ENCODE measurements at places on chromosomes 1 and 21.

DNA sequence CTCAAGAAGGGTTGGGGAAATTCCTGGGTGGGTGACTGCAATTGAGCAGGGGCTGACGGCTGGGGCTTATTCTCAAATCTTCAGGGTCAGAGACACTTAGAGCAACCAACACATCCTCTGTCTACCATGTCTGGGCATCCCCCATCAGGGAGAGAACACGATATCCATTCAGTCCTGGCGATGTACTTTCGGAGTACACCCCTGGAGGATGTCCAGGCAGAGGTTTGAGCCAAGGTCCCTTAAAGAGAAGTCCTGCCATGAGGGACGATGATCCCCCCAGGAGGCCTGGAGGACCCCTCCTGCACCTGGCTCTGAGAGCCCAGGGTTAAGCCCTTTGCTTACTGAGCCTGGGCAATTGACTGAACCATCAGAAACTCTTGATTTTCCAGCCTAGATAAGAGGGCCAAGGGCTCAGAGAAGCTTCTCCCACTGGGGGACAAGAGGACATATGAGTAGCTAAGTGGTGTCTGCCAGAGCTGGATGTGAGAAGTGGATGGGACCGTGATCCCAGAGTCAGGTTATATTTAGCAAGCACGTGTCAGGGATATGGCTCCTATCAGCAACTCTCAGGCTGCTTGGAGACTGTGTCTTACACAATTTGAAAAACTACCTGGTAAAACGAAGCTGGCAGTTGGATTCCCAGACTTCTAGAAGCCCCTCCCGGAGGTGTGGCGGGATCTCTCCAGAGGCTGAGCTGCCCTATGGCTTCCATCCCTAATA, 253.3 kb upstream of the VAMP3 start:
- DNase-seq = no peak

DNA sequence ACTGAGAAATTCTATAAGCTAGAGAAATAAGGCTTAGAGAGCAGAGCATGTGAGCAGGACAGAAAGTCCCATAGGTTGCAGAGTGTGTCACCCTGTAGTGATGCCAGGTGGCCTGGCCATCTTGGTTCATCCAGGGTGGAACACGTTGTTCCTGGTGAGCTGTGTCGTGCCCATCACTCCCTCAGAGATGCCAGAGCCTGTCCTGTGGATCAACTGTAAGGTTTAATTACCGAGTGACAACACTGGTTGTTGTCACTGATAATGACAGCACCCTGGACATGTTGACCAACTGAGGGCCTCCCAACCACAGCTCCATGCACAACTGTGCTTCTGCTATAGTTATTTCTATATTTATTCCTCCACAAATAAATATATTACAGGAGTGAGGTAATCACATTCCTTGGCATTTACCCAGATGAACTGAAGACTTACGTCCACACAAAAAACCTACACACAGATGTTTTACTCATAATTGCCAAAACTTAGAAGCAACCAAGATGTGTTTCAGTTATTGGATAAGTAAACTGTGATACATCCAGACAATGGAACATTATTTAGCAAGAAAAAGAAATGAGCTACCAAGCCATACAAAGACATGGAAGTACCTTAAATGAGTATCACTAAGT, 6.2 kb downstream of the C1orf198 start:
- DNase-seq = no peak

GRCh38 chr1:4778056-4778455, 123.6 kb downstream of the AJAP1 start:
- no peak for DNase-seq

- no peak for DNase-seq
Measured at GRCh38 chr1:31299365-31299764, 2.5 kb downstream of the ZCCHC17 start.

- DNase-seq = no peak
Measured at GRCh38 chr21:40595806-40596205, 251.2 kb downstream of the DSCAM start.

DNA sequence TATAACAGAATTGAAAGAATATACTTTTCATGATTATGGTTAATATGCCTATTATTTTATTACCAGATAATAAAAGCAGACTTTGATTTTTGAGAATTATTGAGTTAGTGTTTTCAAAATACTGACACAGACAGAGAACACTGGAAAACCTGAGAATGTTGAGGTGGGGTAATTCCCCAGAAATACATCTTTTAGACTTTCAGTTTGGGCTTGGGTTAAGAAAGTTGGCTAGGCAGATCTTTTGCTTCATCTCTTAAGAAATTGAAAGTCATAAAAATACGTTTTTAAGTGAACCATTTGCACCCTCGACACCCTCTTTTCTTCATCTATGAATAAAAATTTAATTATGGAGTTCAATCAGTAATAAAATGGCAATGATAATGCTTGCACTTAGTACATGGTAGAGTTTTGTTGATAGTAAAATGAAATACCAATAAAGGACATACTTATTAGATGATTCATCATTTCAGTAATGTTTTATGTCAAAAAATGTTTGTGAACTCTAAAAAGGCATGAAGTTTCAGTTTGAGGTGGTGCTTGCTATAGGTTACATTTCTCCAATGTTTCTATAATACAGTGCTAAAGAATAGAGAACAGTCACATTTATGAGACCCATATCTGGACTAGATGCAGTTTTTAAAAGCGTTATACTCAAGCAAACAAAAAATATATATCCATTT, 1.9 kb upstream of the SAMSN1 start:
- DNase-seq = no peak

DNA sequence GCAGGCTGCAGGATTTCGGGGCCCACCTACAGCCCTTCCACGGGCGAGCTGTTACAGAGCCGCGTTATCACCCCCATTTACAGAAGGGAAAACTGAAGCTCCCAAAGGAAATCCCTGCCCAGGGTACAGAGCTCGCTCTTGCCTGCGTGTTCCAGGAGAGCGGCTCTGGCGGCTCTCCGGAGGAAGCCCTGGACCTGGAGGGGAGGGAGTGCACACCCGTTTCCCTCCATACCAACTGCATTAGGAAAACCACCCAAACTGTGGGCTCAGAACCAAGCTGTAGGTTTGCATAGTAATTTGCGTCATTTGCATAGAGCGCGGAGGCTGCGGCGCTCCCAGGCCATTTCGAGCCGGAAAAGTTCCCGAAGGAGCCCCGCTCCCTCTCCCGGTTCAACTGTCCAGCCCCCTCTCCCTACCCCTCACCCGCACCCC, 24.7 kb upstream of the ADGRB2 start:
- no peak for DNase-seq

- DNase-seq = no peak
Measured at GRCh38 chr1:225617956-225618355, 35.0 kb downstream of the ENAH start.

- no peak for DNase-seq
Measured at GRCh38 chr1:58082596-58082995, 463.9 kb downstream of the OMA1 start.

GRCh38 chr1:23581219-23581618, 21.9 kb upstream of the ID3 start:
- DNase-seq = no peak

DNA sequence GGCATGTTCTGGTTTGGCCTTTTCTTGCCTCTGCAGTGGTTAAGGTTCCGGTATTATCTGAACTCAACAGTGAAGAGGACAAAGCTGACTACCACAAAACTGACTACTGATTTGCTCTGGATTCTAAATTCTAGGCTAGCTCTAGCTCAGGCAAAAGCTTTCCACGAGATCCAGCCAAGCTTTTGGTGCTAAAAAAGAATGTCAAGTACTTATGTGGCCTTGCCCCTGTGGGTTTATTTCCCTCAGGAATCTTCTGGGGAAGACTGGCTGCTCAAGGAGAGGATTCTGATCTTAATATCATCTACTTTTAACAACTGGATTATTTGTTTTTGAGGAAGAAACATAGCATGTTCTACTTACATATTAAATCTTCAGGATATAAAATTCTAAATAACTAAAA, 26.1 kb upstream of the MTMR11 start:
- DNase-seq = no peak

- DNase-seq = no peak
Measured at GRCh38 chr1:161017756-161018630, 3.0 kb downstream of the F11R start.

- no peak for DNase-seq
Measured at GRCh38 chr1:205576805-205577761, 54.7 kb downstream of the ELK4 start.

DNA sequence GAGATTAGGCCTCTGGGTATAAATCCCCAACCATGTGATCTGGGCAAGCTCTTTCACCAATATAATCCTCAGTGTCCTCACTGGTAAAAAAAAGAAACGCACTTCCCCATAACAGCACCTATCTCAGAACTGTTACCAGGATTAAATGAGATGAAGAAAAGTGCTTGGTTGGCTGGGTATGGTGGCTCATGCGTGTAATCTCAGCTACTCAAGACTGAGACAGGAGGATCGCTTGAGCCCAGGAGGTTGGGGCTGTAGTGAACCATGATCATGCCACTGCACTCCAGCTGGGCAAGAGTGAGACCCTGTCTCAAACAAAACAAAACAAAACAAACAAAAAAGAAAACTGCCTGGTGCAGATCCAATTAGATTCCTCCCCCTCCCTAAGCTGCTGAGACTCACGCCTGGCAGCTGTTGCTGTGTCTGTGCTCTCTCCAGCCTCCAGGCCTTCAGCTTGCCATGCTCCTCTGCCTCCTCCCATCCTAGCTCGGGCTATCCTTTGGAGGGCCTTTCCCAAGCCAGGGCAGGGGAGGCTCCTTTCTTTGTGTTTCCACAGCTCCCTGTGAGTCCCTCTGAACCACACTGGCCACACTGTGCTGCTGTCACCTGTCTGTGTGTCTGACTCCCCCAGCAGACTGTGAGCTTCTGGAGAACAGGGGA, 19.0 kb downstream of the CYB5RL start:
- no peak for DNase-seq

- no peak for DNase-seq
Measured at GRCh38 chr1:171344473-171344820, 30.5 kb downstream of the FMO4 start.

- no peak for DNase-seq
Measured at GRCh38 chr21:29382030-29382654, 83.4 kb downstream of the BACH1 start.

GRCh38 chr1:23613191-23614031, 54.1 kb upstream of the ID3 start:
- DNase-seq = peak; percentile 68

DNA sequence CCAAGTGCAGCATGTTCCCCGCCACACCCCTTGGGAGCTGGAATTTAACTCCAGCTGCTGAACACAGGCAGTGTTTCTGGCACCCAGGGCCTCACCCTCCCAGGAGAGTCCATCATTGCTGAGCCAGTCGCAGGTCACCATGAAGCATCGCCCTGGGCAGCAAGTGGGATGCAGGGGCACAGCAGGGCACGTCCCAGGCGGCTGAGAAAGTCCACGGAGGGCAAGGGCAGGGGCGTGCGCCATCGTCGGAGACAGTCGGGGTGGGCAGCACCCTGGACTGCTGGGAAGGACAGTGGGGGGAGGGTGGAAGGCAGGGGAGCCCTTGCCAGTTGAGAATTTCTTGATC, 69.2 kb upstream of the PDE9A start:
- DNase-seq = no peak

DNA sequence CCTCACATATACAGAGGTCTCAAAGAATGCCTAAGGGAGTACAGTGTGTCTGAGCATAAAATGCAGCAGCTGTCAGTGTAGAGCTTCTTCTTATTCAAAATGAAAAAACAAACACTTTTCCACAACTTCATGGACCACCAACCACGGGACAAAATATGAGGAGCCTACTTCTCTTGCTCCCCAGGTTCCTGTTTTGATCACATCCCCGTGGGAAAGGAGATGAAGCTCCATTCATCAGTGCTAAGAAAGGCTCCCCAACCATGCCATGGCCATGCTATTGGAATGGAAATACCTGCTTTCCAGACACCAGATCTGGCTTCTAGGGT, 383 bp downstream of the CD48 start:
- DNase-seq = no peak
